Midbrain (tissue), 1 donor: ENCODE measurements at places on chromosomes 5 and 9.

DNA sequence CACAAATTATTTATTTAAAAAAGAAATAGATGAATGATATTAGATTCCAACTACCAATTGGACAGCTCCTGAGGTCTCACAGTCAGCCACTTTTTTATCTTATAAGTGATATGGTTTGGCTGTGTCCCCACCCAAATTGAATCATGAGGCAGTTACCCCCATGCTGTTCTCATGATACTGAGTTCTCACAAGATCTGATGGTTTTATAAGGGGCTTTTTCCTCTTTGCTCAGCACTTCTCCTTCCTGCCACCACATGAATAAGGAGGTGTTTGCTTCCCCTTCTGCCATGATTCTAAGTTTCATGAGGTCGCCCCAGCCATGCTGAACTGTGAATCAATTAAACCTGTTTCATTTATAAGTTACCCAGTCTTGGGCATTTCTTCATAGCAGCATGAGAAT is 12.9 kb downstream of the NLN start:
- DNase-seq: no peak

DNA sequence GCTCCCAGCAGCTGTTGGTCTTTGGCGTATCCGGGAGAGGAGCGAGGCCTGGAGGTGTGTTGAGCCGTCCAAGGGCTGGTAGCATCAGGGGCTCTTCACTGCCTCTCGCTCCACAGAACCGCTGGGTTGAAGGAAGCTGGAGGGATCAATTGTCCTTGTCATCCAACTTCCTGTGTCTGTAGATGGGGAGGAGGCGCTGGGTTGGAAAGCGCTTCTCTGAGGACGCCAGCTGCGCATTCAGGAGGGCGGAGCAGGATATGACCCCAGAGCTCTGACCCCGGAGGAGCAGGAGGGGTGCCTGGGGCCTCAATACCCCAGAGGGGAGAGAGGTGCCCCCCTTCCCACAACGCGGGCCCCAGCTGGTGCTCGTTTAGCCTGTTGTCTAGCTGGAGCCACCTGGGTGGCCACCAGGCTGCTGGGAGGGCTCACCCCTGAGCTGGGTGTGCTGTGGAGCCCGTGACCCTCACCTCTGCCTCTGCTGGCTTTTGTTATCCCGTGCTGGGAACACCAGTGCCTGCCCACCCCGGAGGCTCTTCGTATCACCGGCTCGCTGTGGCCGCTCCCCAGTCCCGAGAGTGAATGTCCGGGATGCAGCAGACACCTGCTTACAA is 2.0 kb upstream of the DBH start:
- no peak for DNase-seq

DNA sequence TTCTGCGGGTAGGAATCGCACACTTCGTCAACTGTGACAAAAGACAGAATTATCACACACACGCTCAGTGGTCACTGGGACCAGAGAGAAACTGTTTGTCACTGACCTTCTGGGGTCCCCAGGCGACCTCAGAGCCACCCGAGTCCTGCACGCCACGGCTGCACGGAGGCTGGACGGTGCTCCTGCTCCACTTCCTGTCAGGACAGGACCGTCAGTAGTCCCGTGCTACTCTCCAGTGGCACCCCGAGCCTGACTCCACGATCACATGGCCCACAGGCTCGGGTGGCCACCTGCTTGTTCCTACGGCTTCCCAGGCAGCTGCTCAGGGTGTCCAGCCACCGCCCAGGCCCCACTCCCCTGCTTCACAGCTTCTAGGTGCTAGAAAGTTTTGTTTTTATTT is 17.9 kb downstream of the MRNIP start:
- DNase-seq: no peak

- no peak for DNase-seq
Measured at GRCh38 chr9:68505681-68506409, 34.8 kb downstream of the TMEM252 start.

DNA sequence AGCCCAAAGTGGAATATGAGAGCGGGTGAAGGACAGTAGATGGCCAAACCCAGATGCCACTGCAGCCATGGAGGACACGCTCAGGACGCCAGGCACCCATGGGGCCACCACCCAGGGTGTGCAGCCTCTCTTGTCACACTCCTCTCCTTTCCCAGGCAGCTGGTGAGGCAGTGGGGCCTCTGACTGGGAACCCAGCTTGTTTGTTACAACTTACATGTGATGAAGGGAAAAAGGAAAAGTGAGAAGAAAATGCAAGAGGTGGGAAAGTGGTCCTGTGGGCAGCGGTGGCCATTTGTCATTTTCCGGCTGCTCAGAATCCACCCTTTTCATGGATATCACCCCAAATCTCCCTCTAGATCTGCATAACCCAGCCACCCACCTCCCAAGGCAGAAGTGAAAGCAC is 62.7 kb upstream of the UNC5A start:
- DNase-seq: no peak

DNA sequence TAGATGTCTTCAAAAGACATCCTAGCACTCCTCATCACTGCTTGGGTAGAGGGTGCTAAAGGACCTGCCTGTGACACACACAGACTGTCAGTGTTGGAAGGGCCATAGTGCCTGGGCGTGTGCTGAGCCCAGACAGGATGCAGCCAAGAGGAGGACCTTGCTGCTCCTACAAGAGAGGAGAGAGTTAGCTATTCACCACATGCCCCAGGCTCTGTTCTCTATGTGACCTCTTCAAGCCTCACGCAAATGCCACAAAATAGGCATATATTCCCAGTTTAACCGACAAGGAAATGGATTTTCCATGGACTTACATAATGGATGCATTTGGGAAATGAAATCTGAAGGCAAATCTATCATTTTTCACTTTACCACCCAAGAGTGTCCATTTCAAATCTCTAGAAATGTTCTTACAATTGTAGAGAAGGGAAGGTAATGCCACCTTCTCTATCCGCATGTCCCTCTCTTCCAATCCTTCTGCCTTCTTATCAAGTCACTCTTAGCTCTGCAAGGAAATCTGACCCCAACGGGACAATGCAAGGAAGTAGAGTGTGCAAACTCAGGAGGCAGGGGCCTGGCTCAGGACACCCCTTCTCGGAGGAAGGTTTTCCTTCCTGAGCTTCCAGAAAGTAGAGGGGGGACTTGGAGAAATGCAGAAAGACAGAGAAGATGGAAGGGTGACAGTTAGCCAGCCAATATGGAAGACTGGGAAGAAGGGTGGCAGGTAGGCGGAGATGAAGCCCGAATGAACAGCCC is 49.5 kb downstream of the TRIM32 start:
- no peak for DNase-seq

DNA sequence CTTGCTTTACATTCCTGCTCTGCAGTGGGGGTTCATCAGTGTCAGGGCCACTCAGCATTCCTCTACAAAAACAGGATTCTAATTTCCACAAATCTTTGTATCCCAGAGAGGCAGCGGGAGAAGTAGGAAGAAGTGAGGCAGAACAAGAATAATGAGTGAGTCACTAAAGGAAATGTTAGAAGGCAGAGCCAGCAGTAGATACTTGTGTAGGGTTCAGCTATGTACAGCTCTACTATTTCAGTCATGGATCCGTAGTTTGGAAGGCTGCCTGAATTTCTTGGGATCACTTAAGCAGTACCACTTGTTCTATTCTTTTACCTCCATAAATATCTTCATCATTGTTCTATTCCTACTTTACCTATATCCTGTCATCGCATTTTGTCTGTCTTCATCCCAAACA is 246.3 kb upstream of the TLE4 start:
- no peak for DNase-seq

GRCh38 chr5:180830253-180831138 is 27.9 kb upstream of the MGAT1 start:
- DNase-seq: peak; percentile 67

- peak; percentile 65 for DNase-seq
Measured at GRCh38 chr5:36162810-36163486, 11.0 kb downstream of the SKP2 start.

DNA sequence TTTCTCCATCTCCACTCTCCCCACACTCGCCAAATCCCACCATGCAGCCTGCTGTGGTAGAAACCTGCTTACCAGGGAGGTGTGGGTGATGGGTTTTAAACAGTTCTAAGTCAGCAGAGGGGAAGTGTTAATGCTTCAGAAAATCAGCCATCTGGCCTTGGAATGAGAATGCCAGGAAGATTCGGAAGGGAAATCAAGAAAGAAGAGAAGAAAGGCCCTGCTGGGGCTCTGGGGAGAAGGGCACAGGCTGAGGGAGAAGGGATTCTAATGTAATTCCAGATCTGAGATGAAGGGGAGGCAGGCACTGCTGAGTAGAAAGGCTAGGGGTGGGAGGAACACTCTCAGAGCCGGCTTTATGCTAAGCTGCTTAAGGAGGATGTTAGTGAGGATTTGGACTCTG is 434.7 kb upstream of the DMAC1 start:
- no peak for DNase-seq
